ENCODE measurements at places on chromosomes 11 and 22. TPM values are rescaled to one million over a fixed set of nuclear protein-coding genes. Genes with fewer than 3 reads are reported as not detected.
A peak's percentile ranks its signal among the peaks of the same experiment; 100 is the strongest.

- peak within 1 kb of the TSS; percentile 97 for H3K27ac ChIP-seq
- H3K27me3 ChIP-seq, result no peaks in the 10 kb centered on the region
- H3K36me3 ChIP-seq, result peaks cover 21% of the 10 kb centered on the region
- peak within 1 kb of the TSS; percentile 95 for H3K4me3 ChIP-seq
- peaks cover 13% of the 10 kb centered on the region for H3K4me1 ChIP-seq
- DNase-seq, result peak; percentile 87
Measured at GRCh38 chr22:42519525-42520401, at the start of gene RRP7A. TSS of gene RRP7A (minus strand) at chr22:42519796. CDS start at chr22:42519786, 10 bp downstream.

GRCh38 chr11:66168289-66168688, 98.2 kb downstream of the PACS1 start:
- H3K4me1 ChIP-seq, result peaks cover 46% of the 10 kb centered on the region
- H3K27ac ChIP-seq, result no peak overlapping the region
- no peak for DNase-seq
- H3K36me3 ChIP-seq, result peaks cover 6% of the 10 kb centered on the region
- H3K4me3 ChIP-seq, result no peak overlapping the region

GRCh38 chr11:132683602-132684001, 848.7 kb downstream of the OPCML start:
- H3K4me3 ChIP-seq, result no peak overlapping the region
- H3K27me3 ChIP-seq, result no peaks in the 10 kb centered on the region
- no peak for DNase-seq
- H3K36me3 ChIP-seq, result no peaks in the 10 kb centered on the region
- H3K27ac ChIP-seq, result no peak overlapping the region

- H3K36me3 ChIP-seq, result no peaks in the 10 kb centered on the region
- no peaks in the 10 kb centered on the region for H3K27me3 ChIP-seq
- H3K27ac ChIP-seq, result no peak overlapping the region
- no peak for DNase-seq
- peaks cover 2% of the 10 kb centered on the region for H3K4me1 ChIP-seq
Measured at GRCh38 chr11:75031224-75031753, 42.6 kb downstream of the NEU3 start.

DNA sequence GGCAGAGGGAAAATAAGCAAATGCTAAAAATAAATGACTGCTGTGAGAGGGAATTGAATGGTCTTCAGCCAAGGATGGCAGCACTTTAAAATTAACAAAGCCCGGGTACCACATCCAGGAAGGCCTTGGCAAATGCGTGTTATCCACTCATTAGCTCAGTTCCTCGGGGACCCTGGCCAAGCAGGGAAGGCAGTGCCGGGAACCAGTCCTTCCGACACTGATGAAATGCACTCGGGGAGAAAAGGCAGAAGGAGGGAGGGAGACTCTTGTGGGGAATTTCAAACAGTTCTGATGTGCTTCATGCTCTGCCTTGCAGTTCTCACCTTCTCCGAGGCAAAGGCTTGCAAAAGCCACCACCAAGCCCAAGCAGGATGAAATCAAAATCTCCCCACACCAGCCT, 38.3 kb downstream of the CLPB start:
- peaks cover 2% of the 10 kb centered on the region for H3K36me3 ChIP-seq
- no peak overlapping the region for H3K4me3 ChIP-seq
- no peak overlapping the region for H3K27ac ChIP-seq

GRCh38 chr22:43308060-43308830, 34.9 kb downstream of the SCUBE1 start:
- no peak overlapping the region for H3K4me3 ChIP-seq

DNA sequence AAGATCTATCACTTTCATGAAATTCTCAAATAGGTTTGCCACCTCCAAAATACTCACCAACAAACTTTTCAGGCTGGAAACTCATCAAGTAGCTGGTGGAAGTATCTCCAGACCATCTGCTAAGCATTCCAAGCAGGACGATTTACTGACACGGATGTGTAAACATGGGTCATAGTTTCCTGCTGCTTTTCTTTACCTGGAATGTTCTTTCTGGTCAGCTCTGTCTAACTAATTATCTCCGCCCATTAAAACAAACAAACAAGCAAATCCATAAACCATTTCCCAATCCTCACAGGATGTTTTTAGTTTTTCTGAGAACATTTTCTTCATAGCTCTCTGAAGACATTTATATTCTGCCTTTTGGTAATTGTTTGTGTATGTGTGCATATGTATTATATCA, 397.0 kb downstream of the METTL15 start:
- H3K4me1 ChIP-seq, result no peaks in the 10 kb centered on the region
- H3K27ac ChIP-seq, result no peak overlapping the region
- DNase-seq, result no peak

GRCh38 chr22:19876314-19876940, 21.8 kb upstream of the GNB1L start:
- peak; percentile 0 for DNase-seq
- no peak overlapping the region for H3K27ac ChIP-seq
- H3K36me3 ChIP-seq, result no peaks in the 10 kb centered on the region

DNA sequence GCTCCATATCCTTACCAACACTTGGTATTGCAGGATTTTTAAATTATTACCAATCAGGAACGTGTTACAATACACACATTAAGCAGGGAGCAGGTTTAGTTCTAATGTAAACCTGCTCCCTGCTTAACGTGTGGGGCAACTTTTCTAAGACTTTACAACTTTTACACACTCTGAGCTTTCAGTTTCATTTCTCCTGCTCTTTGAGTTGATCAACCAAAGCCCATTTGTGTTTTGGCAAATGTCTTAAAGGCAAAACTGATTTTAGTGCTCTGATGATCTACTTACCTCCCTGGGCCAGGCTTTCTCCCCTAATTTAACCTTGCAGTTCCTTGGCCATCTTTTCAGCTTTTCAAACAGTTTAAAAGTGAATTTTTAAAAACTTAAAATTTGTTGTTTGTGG, 70.9 kb downstream of the ZBTB44 start:
- H3K27me3 ChIP-seq, result no peaks in the 10 kb centered on the region
- peaks cover 15% of the 10 kb centered on the region for H3K36me3 ChIP-seq
- H3K27ac ChIP-seq, result no peak overlapping the region
- no peak for DNase-seq

DNA sequence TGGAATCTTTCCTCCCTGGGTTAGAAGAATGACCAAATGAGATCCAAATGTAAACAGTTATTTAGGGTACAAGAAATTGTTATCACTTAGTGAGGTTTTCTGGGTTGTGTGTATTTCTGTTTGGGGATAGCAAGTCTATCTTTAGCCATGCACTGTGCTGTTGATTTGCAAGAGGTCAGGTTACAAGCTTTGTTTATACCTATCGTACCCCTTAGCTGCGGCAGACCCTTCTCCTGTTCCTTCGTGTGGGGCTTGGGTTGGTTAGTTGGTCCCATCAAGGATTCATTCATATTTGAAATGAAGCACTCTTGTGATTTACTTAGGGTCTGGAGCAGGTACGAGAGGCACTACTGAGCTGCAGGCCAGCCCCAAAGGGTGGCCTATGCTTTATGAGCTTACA, 72.6 kb downstream of the USP35 start:
- no peak for DNase-seq
- H3K4me3 ChIP-seq, result no peak overlapping the region

- peaks cover 10% of the 10 kb centered on the region for H3K27me3 ChIP-seq
- H3K4me1 ChIP-seq, result no peaks in the 10 kb centered on the region
- H3K27ac ChIP-seq, result no peak overlapping the region
Measured at GRCh38 chr11:27188696-27189095, 148.1 kb downstream of the BBOX1 start.

DNA sequence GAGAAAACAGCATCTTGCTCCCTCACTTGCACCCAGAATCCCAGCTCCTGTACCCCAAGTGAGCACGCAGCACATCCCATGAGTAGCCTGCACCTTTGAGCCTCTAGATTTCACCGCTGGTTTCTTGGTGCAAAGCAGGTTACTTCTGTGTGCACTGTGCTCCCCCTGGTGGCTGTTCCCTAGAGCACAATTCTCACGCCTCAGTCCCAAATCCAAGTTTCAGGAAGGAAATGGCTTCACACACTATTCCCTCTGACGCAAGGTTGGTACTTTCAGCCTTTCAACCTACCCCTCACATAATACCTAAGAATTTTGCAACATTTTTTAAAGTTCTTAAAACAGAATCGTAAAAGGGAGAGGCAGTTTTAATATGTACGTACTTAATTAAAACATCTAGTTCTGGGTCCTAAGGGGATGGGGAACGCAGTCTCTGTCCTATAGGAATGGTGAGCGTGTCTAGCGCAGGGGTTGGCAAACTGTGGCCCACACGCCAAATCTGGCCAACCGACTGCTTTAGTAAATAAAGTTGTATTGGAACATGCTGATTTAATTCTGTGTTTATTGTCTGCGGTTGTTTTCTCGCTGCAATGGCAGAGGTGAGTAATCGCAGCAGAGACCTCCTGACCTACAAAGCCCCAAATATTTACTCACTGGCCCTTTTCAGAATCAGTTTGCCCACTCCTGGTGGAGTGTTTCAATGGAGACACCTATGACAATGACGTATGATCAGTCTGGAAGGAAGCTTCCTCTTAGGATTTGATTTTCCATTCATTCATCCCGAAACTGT, 27.5 kb downstream of the DHCR7 start:
- H3K4me3 ChIP-seq, result no peak overlapping the region
- H3K4me1 ChIP-seq, result peaks cover 1% of the 10 kb centered on the region
- H3K27ac ChIP-seq, result no peak overlapping the region
- H3K36me3 ChIP-seq, result no peaks in the 10 kb centered on the region
- peak; percentile 47 for DNase-seq
- H3K27me3 ChIP-seq, result no peaks in the 10 kb centered on the region

DNA sequence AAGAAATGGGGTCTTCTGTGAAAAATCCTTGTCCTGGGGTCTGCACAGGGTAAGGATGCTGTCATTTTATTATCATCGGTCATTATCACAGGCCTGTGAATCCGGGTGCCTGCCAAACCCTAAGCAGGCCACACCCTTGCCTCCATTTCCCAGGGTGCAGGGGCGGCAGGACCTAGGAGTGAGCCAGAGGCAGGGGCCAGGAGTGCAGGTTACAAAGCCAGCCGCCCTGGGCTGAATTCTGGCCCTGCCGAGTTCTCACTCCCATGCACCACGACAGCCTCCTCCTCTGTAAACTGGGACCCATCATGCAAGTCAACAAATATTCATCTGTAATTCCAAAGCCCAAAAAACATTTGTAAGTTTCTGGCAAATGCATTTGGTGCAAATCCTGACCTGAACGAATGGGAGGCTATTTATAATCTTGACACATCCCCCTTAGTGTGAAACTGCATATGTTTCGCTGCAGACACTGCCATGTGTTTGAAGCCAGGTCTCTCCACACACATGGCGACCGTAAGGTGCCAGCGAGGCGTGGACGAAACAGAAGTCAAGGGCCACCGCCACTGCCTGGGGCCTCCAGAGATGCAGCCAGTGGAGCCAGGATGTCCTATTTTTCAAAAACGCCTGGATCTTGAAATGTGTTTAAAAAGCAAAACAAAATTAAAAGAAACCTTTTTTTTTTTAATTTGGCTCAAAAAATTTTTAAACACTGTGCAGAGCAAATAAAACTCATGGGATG, 6.7 kb downstream of the CD5 start:
- H3K27me3 ChIP-seq, result no peaks in the 10 kb centered on the region
- peaks cover 81% of the 10 kb centered on the region for H3K36me3 ChIP-seq
- H3K27ac ChIP-seq, result peak overlapping the region; percentile 85
- H3K4me1 ChIP-seq, result peaks cover 90% of the 10 kb centered on the region
- peak overlapping the region; percentile 3 for H3K4me3 ChIP-seq

GRCh38 chr11:111531687-111532364, 8.7 kb upstream of the LAYN start:
- DNase-seq, result peak; percentile 92
- H3K36me3 ChIP-seq, result no peaks in the 10 kb centered on the region
- H3K27me3 ChIP-seq, result peaks cover 8% of the 10 kb centered on the region
- peak overlapping the region; percentile 57 for H3K4me3 ChIP-seq
- H3K4me1 ChIP-seq, result peaks cover 58% of the 10 kb centered on the region

DNA sequence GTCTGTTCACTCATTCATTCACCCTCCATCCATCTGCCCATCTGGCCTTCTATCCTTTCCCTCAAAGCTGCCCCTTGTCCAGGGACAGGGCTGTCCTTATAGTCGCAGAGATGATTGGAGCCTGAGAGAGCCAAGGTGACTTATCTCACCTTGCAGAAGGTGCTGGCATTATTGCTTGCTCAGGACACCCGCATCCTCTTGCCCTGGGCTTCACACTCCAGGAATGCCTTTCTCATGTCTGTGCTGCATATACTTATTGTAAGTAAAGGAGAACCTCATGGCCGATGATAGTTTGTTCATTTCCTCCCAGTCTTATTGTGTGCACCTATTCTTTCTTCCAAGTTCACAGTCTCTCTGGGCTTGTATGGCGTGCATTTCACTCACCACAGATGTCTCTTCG, 49.1 kb upstream of the CCDC188 start:
- no peaks in the 10 kb centered on the region for H3K27me3 ChIP-seq
- no peak overlapping the region for H3K4me3 ChIP-seq
- H3K4me1 ChIP-seq, result no peaks in the 10 kb centered on the region
- no peaks in the 10 kb centered on the region for H3K36me3 ChIP-seq
- H3K27ac ChIP-seq, result no peak overlapping the region

- H3K4me1 ChIP-seq, result no peaks in the 10 kb centered on the region
- DNase-seq, result no peak
- H3K27ac ChIP-seq, result no peak overlapping the region
- H3K27me3 ChIP-seq, result no peaks in the 10 kb centered on the region
Measured at GRCh38 chr11:7445564-7445963, 39.7 kb upstream of the OLFML1 start.

- peaks cover 1% of the 10 kb centered on the region for H3K36me3 ChIP-seq
- peaks cover 32% of the 10 kb centered on the region for H3K4me1 ChIP-seq
- no peak overlapping the region for H3K27ac ChIP-seq
- no peak for DNase-seq
- H3K27me3 ChIP-seq, result no peaks in the 10 kb centered on the region
Measured at GRCh38 chr22:22847241-22847640, 40.4 kb upstream of the IGLL5 start.

GRCh38 chr11:11449327-11449726, 96.3 kb upstream of the CSNK2A3 start:
- H3K36me3 ChIP-seq, result peaks cover 3% of the 10 kb centered on the region
- no peaks in the 10 kb centered on the region for H3K27me3 ChIP-seq
- no peak overlapping the region for H3K4me3 ChIP-seq
- no peak overlapping the region for H3K27ac ChIP-seq
- H3K4me1 ChIP-seq, result peaks cover 4% of the 10 kb centered on the region

- peak overlapping the region; percentile 30 for H3K4me3 ChIP-seq
- DNase-seq, result peak; percentile 55
- H3K27me3 ChIP-seq, result no peaks in the 10 kb centered on the region
- H3K4me1 ChIP-seq, result peaks cover 22% of the 10 kb centered on the region
Measured at GRCh38 chr11:12241971-12242672, 131.7 kb downstream of the MICAL2 start.

- peaks cover 8% of the 10 kb centered on the region for H3K27me3 ChIP-seq
- H3K4me3 ChIP-seq, result no peak overlapping the region
- no peak for DNase-seq
- H3K4me1 ChIP-seq, result peaks cover 4% of the 10 kb centered on the region
Measured at GRCh38 chr11:126444072-126444471, 88.6 kb downstream of the ST3GAL4 start.

GRCh38 chr22:17824457-17824856, 50.2 kb upstream of the BID start:
- H3K4me1 ChIP-seq, result no peaks in the 10 kb centered on the region
- H3K4me3 ChIP-seq, result no peak overlapping the region
- DNase-seq, result no peak

HEPN1 gene
- not detected for total RNA-seq

OR52E8 gene
- total RNA-seq, result not detected

DUSP8 gene
- total RNA-seq, result 1.4 TPM

CARD18 gene
- total RNA-seq, result not detected

OLFML1 gene
- not detected for total RNA-seq

JAM3 gene
- 24.9 TPM for total RNA-seq
